T-helper 2 cell treated with Interferon-gamma antibody and Interleukin-4, amounts not matched to agents 100 ng/mL and 5 ng/mL, for 36 hours (primary cell): ENCODE measurements at places on chromosomes 1 and 21. TPM values are rescaled to one million over a fixed set of nuclear protein-coding genes. Genes with fewer than 3 reads are reported as not detected.

Gene TNFRSF25
- total RNA-seq, result 95.0 and 104 TPM in 2 replicates

Gene PLA2G2F
- not detected in 2 replicates for total RNA-seq

Gene OBSCN
- 21.6 and 23.1 TPM in 2 replicates for total RNA-seq

Gene CELA2A
- total RNA-seq, result not detected in 2 replicates

Gene CFAP126
- total RNA-seq, result not detected in 2 replicates

Gene F5
- total RNA-seq, result 8.2 and 9.1 TPM in 2 replicates

Gene OLIG1
- total RNA-seq, result not detected in 2 replicates

Gene KIF17
- total RNA-seq, result not detected in 2 replicates

Gene LRIF1
- total RNA-seq, result 20.3 and 20.4 TPM in 2 replicates

Gene NIT1
- 34.8 and 35.8 TPM in 2 replicates for total RNA-seq

Gene COL18A1
- 5.4 and 6.4 TPM in 2 replicates for total RNA-seq

Gene S1PR1
- 229 and 236 TPM in 2 replicates for total RNA-seq

Gene EIF3I
- total RNA-seq, result 203 and 215 TPM in 2 replicates

Gene ANGPTL1
- total RNA-seq, result not detected in 2 replicates

Gene TPRG1L
- total RNA-seq, result 10.4 and 11.0 TPM in 2 replicates

Gene FCGR1A
- not detected in 2 replicates for total RNA-seq

Gene SLC35F3
- total RNA-seq, result 3.4 and 4.0 TPM in 2 replicates
